Right cardiac atrium (tissue), 5 donors: ENCODE measurements at places on chromosomes 13 and 19.
A peak's percentile ranks its signal among the peaks of the same experiment; 100 is the strongest.

DNA sequence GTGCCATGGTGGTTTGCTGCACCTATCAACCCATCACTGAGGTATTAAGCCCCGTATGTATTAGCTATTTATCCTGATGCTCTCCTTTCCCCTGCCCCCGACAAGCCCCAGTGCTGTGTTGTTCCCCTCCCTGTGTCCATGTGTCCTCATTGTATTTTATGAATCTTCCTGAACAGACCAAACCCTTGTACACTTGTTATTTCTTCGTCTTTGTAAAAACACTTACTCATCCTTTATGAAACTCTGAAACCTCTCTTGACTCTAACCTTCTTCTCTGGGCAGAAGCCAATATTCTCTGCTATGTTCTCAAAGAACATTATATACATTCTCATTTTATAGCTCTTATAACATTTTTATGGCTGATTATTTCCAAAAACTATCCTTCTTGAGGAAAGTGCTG is 746.9 kb downstream of the EFNB2 start:
- DNase-seq: no peak

- DNase-seq: no peak
These were observed 69.7 kb upstream of the GPR183 start for GRCh38 chr13:99376924-99377323.

- peak; percentile 21 for DNase-seq
These were observed 10.0 kb downstream of the MEGF8 start for GRCh38 chr19:42335374-42335936.

GRCh38 chr13:77222909-77223308 is 104.0 kb downstream of the MYCBP2 start:
- no peak for DNase-seq

- DNase-seq: no peak
These were observed 290.2 kb downstream of the ZNF536 start for GRCh38 chr19:30662211-30662861.

GRCh38 chr13:26614721-26615120 is 57.2 kb downstream of the WASF3 start:
- no peak for DNase-seq

DNA sequence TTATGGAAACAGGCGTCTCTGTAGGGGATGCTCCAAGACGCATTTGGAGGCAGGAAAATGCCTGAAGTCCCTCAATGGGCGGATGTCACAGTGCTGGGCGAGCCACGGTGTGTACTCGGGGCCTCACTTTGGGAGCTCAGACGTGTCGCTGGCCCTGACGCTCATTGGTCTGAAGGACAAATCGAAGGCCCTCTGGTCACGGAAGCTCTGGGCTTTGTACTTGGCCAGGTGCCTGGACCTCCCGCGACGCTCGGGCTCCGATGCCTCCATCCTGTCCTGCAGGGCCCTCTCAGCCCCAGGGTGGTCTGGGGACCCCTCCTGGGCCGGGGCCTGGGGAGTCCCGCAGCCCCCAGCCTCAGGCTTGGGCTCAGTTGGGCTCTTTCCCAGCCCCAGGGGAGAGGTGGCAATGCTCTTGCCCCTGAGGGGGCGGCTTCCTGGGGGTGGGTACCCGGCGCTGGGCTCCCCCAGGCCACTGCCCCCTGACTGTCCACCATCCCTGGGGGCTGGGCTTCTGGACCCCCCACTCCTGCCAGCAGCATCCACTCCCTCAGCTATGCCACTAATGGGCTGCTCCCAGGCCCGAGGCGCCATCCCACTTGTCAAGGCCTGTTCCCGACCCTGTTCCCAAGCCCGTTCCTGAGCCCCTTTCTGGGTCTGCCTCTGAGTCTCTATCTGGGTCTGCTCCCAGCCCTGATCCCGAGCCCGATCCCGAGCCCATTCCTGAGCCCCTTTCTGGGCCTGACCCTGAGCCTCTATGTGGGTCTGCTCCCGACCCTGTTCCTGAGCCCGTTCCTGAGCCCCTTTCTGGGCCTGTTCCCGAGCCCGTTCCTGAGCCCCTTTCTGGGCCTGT is 39.5 kb upstream of the GRTP1 start:
- DNase-seq: no peak

- DNase-seq: no peak
These were observed 11.8 kb downstream of the PGLS start for GRCh38 chr19:17522988-17523872.

DNA sequence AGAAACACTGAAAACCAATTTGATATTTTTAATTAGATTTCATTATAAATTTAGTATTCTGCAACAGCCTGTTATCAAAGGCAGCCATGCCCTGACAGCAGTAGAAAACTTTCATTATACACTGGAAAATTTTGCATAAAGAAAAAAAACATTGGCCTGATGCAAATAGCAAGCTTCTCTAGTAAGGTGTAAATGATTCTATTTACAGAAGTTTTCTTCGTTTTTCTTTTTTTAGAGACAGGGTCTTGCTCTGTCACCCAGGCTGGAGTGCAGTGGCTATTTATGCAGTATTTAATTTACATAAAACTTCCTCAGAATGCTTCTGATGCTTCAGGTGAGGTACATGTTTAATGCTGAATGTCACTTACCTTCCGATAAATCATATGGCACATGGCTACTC is 67.0 kb downstream of the ABCC4 start:
- no peak for DNase-seq

GRCh38 chr13:86541461-86541860 is 742.2 kb upstream of the SLITRK6 start:
- no peak for DNase-seq

DNA sequence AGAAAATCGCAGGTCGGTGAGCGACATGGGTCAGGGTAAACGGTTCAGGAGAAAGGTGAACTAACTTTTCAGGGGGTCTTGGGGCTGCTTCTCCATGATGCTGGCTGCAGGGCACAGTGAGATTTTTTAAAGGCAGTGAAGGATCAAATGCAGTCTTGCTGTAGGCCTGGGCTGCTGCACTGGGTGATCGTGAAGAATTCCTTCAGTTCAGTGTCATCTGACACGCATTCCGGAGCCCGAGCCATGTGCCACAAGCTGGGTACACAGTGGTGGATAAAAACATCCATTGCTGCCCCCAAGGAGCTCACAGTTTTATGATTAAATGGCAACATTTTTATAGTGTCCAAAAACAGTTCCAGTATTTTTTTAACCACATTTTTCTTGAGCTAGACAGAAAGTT is 56.3 kb upstream of the GPR12 start:
- DNase-seq: no peak

- DNase-seq: no peak
These were observed 1.8 kb downstream of the MBD3 start for GRCh38 chr19:1590641-1591397.

DNA sequence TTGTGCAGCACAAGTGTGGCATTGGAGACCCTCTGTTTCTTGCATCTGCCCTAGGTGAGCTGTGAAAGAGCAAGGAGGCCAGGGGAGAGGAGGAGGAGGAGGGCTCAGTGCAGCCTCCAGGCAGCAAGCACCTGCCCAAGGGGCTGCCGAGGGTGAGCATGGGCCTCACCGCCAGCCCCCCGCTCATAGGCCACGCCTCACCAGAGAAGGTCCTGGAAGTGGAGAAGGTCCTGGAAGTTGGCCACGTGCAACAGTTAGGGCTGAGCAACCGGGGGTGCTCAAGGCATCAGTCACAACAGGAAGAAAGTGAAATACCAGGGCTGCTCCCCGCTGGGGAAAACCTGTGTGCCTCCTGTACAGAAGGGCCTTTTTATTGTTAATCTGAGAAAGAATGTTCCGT is 168.9 kb downstream of the TEX29 start:
- DNase-seq: no peak

DNA sequence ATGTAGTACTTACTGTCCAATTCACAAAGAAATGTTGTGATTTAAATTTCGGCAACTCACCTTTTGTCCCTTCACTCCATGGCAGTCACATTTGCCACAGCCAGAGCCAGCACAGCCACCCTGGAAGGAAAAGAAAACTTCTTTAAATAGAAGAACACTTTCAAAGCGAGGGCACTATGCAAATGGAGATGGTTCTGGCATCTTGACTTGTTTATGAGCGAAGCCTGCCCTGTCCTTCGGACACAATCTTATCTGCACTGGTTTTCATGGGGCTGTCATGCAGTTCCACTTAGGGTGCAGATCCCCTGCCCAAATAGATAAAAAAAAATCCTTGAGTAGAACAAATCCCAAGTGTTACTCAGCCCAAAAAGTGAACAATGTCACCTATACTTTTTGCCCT is 64.3 kb downstream of the COL4A1 start:
- DNase-seq: no peak

- DNase-seq: no peak
These were observed 34.9 kb downstream of the DOCK9 start for GRCh38 chr13:98942997-98943396.

- DNase-seq: no peak
These were observed 51.1 kb downstream of the TNFRSF19 start for GRCh38 chr13:23621316-23621645.

DNA sequence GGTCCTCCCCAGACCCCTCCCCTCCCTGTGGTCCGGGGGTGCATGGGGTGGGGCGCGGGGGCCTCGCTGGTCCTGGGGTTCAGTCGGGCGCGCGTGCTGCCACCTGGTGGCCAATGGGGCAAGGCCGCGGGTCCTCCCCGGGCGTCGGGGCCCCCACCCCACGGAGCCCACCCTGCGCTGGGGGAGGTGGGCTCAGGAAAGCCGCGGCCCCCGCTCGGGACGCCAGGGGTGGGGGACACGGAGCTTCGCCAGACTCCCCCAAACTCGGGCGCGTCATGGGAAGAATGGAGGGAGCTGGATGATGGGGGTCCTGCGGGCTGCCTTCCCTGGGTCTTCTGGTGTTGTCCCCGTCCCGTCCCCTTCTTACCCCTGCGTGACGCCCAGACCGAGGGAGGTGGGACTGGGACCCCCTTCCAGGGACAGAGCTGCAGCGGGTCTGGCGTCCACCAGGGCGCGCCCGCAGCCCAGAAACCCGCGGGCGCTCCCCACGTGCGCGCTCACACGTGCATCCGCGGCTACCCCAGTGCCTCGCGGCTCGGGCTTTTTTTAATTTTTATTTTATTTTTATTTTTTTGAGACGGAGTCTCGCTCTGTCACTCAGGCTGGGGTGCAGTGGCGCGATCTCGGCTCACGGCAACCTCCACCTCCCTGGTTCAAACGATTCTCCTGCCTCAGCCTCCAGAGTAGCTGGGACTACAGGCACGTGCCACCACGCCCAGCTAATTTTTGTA is 19.8 kb upstream of the TCF3 start:
- no peak for DNase-seq

GRCh38 chr13:36421447-36421846 is 10.8 kb upstream of the CCNA1 start:
- no peak for DNase-seq

DNA sequence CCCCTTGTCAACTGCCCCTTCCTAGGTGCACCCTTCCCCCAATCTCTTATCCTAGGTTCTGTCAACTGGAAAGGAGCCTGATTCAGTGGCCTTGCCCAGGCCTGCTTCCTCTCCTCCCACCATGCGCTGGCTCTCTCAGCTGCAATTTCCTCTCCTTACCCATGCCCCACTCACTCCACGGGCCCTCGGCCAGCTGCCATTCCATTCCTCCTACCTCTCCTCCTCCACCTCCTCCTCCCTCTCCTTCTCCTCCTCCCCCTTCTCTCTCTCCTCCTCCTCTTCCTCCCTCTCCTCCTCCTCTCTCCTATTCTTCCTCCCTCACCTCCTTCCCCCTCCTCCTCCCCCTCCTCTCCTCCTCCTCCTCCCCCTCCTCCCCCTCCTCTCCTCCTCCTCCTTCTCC is 9.6 kb upstream of the TIMM44 start:
- DNase-seq: no peak

DNA sequence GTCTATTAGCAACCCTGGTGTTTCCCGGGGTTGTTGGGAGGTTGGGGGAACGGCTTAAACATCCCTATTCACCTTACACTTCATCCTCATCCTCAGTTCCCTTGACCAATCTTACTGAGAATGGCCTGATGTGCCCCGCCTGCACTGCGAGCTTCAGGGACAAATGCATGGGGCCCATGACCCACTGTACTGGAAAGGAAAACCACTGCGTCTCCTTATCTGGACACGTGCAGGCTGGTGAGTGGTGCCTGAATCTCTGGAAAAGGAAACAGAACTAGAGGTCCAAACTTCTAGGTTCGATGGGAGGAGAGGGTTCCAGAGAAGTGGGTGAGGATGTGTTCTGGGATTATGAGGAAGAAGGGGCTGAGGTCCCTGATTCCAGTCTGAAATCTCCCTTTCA is 5.9 kb downstream of the PINLYP start:
- DNase-seq: no peak

- DNase-seq: no peak
These were observed 32.1 kb downstream of the C1QTNF9 start for GRCh38 chr13:24341439-24341838.
